ENCODE measurements at places on chromosomes 2 and 18. TPM values are rescaled to one million over a fixed set of nuclear protein-coding genes. Genes with fewer than 3 reads are reported as not detected.

The LRP1B gene
- total RNA-seq: not detected

The GPC1 gene
- 173 TPM for total RNA-seq

The OTX1 gene
- not detected for total RNA-seq

The PLEK gene
- 0.12 TPM for total RNA-seq

The AKAIN1 gene
- not detected for total RNA-seq

The COPS8 gene
- 133 TPM for total RNA-seq

The CXCR1 gene
- not detected for total RNA-seq

- DNase-seq: no peak
These were observed 979.5 kb upstream of the CELF4 start for GRCh38 chr18:38545071-38545470.

DNA sequence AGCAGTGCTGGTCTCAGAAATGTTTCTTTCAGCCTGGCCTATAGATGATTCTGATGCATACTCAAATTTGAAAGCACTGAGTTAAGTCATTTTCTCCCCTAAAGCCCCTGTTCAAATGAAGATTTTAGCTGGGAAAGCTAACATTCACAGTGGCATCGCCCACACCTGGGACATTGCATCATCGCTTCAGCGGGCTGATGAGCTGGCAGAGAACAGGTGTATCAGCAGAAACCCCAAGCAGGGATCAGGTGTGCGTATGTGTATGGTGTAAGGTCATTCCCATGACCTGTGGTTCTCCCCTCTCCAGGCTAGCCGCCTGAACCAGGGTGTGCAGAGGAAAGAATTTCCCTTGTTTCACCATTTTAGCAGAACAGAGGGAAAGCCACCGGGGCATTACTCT is 56.3 kb downstream of the EPAS1 start:
- no peak for DNase-seq

- DNase-seq: no peak
These were observed 48.1 kb downstream of the TPGS2 start for GRCh38 chr18:36780748-36781147.

DNA sequence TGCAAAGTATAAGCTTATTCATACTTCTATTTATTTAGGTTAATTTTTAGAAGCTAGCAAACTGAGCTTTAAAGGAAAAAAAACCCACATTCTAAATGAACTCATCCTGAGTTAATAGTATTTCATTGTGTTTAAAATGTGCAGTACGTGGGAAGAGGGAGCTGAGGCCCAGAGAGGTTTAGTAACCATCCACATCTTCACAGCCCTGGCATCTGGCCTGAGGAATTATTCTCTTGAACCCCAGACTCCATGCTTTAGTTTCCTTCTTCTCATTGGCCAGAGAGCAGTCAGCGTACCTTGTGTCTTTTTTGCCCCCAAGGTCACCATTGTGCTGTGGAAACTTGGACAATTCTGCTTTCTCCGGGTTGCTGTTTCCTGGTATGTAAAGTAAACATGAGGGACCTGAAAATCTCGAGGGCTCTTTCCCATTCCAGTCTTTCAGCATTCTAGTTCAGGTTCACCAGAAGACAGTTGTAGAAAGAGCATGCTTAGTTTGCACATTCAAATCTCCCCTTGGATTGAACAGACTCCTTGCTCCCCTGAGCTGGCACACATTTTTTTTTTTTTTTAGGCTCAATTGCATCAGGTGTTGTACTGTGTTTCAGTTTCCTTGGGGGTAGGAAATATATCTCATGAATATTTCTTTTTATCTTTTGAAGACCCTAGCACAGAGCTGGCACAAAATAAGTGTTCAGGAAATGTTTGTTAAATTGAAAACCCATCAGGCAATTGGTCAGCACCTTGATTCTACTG is 81.4 kb downstream of the MYCN start:
- no peak for DNase-seq

DNA sequence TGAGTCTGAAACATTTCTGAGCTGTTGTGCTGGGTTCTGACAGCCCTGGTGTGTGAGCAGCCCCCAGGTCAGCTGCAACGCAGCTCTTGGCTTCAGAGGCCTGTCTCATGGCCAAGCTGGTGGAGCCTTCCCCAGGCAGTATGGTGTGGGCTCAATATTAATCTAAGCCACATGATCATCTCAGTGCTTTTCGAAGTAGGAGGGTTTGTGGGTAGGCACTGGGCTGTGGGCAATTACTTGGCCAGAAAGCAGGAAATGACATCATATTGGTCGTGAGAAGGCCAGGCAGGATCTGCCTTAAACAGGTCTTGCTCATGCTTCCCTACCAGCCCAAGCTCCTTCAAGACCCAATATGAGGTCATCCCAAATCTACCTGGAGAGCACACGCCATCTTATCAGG is 26.9 kb downstream of the LOXHD1 start:
- no peak for DNase-seq

- DNase-seq: no peak
These were observed 9.8 kb upstream of the LBH start for GRCh38 chr2:30221531-30221930.

DNA sequence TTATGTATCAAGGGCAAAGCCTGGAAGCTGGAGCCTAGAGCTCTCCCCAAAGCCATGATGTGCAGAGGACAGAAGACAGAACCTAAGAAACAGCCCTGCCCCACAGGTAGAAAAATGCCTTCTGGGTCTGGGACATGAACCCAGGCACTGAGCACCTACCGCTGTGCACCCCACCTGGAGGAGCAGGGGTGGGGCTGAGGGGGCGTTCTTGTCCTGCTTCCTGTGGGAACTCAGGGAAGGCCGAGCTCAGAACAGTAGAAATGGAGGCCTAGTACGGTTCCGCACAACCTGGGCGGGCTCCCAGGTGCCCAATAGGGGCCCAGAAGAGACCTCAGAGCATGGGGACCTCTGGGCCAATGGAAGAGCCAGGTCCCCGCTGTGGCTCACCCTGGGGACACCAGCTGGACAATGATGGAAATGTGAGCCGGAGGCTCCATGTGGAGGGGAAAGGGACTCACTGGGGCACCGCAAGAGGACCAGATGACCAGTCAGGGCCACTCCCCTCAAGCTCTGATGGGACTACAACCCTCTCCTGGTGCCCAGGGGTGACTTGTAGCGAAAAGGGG is 3.2 kb downstream of the CRACDL start:
- DNase-seq: no peak

DNA sequence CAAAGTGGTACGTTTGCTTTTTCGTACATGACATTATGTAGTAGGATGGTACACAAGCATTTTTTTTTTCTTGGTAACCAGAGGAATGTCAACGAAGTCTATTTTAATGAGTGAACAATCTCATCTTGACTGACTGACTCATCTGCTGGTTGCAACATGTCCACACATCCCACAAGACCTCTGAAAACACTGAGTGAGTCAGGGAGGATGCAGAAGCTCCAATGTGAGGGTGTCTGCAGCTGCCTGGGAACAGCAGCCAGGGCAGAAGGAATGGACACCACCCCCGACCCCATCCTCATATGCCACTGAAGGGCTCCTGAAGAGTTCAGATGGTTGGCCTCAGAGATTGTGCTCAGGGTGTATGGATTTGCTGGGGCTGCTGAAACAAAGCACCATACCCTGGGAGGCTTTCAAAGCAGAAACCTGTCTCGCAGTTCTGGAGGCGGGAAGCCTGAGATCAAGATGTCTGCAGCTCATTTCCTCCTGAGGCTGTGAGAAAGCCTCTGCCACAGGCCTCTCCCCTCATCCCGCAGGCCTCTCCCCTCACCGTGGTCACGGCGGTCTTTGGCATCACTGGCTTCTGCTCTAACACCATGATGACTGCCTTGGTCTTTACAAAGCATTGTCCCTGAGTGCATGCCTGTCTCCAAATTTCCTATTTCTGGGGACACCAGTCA is 124.6 kb downstream of the LRATD1 start:
- no peak for DNase-seq

GRCh38 chr18:5420906-5421305 is 122.9 kb downstream of the EPB41L3 start:
- no peak for DNase-seq

GRCh38 chr2:100888601-100889000 is 68.7 kb downstream of the NPAS2 start:
- DNase-seq: no peak

- DNase-seq: no peak
These were observed 40.2 kb upstream of the NEB start for GRCh38 chr2:151774506-151774905.

DNA sequence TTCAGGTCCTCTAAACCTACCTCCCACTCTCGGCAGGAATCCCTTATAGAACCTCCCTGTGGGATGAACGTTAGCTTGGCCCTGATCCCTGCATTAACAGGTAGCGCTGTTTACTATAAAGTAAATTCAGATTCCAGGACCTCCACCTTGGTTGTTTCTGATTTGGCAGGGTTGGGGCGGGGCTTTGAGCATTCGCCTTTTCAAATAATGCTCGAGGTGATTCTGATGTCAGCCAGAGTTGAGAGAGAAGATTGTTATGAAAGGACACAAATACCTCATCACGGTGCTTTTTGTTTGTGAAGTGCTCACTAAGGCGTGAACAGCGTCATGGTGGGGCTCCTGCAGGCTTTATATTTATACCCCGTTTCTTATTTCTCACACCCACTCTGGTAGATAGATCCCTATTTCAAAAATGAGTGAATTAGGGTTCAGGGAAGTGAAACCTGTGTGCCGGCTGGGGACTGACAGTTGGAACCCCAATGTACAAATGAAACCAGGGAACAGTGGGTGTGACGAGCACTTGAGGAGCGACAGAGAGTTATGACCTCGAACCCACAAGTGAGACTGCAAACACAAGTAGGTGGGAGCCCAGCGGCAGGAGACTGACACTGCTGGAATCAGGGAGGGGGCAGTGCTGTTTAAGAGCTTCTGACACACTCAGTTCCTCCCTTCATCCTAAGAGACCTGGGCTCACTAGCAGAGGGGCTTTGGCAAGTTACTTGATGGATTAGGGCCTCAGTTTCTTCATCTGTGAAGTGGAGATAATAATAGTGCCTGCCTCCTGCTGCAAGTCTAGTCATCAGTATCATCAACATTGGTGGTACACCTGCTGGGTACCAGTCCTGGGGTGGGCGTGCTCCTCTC is 14.2 kb upstream of the CXCR4 start:
- DNase-seq: no peak

DNA sequence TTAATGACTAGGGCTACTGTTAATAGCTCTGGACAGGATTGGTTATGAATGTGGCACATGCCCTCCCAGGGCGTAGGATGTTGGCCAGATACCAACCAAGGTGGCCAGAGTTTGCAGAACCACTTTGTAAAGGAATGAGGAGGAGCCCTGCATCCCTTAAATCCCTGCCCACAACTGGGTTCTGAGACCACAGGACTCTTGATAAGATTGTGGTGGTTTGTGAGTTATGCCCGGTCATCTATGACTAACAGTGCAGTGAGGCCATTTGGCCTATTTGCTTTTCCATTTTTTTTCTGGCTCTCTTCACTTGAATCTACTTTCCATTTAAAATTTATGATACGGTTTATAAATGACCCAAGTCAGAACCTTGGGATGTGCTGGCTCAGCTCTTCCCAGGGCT is 294.5 kb downstream of the PRKCE start:
- no peak for DNase-seq

GRCh38 chr2:156340377-156340776 is 7.9 kb upstream of the NR4A2 start:
- no peak for DNase-seq

DNA sequence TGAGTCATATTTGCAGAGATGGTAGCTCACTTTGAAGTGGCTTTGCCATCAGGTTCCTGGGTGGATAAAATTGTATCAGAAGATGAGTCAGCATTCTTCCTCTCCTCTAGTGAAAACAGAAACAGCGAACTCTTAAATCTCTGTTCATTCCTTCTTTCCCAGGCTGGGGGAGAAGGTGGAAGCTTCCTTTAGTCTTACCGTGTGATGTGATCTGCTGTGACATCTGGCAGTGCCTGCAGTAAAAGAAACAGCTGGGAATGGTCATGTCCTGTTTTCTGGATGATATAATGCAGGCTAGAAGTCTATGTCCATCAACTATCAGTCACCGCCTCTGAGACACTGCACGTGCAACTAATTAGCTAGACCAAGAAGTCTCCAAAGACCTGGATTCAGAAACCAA is 171.6 kb downstream of the VAPA start:
- DNase-seq: no peak

GRCh38 chr2:174248998-174249592 is 763 bp upstream of the OLA1 start:
- DNase-seq: no peak

Measured in glomerular endothelial cell (primary cell).